ENCODE measurements at places on chromosomes 3 and 15.

- peak; percentile 6 for DNase-seq
Observed at GRCh38 chr15:59300618-59301139, 72.0 kb downstream of the MYO1E start.

- DNase-seq: no peak
Observed at GRCh38 chr15:71649894-71650293, 160.5 kb upstream of the NR2E3 start.

DNA sequence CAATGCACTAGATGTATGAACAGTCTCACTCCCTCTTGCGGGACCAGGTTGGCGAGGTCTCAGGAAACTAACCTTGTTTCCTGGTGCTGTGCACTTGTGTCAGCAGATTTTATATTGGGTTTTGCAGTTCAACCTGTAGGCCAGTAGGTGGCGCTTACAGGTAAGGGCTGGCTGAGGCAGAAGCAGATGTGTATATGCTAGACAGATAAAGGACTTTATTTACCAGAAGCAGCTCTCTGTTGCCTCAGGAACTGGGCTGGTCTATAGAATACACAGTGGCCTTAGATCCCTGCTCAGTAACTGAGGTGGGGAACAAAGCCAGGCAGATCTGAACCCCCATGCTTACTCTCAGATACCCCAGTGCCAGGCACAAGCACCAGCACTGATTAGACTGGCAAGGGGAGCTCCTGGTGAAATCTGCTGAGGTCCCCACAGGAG, 296.8 kb downstream of the DOCK3 start:
- DNase-seq: no peak

DNA sequence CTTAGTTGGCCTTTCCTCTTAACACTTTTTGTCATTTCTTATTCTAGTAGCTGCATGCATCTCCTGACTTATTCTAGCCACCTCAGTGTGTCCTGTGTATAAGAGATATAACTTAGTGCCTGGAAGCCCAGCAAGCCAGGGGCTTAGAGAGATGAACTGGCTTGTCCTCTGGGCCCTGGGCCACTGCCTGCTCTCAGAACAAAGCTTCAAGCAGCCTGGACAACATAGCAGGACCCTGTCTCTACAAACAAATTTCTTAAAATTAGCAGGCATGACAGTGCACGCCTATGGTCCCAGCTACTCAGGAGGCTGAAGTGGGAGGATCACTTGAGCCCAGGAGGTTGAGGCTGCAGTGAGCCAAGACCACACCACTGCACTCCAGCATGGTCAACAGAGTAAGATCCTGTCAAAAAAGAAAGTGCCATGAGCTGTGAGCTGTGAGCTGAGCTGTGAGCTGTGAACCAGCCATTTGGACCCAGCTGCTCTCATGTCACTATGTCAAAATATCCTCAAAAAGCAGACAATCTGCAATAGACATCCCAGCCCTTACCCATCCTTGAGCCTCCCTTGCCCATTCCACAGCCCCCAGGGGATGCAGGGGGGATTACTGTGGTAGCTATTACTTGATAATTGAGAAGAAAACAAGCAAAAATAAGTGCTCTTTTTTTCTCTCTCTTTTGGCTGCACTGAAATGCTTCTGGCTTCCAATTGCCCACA, 174.5 kb downstream of the OPA1 start:
- DNase-seq: no peak

GRCh38 chr15:66931768-66932633, 133.4 kb upstream of the SMAD3 start:
- DNase-seq: no peak

- no peak for DNase-seq
Observed at GRCh38 chr15:65663521-65663920, 41.8 kb downstream of the SLC24A1 start.

DNA sequence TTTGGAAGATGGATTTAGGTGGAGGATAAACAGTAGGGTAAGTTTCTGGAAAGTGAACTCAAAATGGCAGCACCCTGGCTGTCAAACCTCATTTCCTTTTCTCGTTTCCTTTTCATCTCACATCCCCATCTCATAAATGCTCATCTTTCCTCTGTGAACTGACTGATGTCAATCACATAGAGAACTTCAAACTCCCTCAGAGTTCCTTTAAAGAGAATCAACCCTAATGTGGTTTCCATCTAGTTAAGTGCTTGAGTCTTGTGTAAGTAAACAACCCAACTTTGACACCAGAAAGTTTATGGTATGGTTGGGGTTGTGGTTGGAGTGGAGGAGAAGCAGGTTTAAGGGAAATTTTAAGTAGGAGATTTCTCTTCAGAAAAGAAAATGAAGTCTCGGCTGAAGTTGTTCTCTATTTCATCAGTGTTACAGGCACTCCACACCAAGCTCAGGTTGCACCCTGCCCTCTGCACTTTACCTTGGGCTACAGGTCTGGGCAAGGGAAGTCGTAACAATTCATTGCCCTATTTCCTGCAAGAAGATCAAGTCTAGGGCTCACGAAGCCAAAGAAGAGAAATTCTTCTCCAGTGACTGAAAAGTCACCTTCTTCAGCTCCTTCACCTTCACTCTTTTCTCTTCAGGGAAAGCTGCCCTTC, 34.4 kb upstream of the TNIK start:
- DNase-seq: peak; percentile 33

- DNase-seq: no peak
Observed at GRCh38 chr3:10653866-10654611, 148.7 kb upstream of the ATP2B2 start.

- no peak for DNase-seq
Observed at GRCh38 chr15:78046796-78047341, 30.6 kb downstream of the TBC1D2B start.

- no peak for DNase-seq
Observed at GRCh38 chr3:43854283-43854682, 163.5 kb downstream of the ABHD5 start.

DNA sequence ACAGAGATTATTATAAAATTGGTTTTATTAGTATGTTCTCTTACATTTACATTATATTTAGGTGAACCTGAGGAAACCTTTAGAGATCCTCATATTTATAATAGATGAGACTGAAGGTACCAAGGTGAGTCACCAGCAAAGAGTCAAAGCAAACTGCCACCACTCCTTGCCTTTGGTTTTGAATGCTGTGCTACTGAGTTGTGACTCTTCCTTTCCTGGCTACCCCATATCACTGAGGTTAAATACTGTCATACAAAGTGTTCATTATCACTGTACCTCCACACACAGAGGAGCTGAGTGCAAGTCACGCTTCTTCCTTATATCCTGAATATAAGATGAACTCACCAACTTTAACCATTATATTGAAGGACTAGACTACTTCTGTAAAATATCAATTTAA, 168.2 kb downstream of the CBLB start:
- DNase-seq: no peak

DNA sequence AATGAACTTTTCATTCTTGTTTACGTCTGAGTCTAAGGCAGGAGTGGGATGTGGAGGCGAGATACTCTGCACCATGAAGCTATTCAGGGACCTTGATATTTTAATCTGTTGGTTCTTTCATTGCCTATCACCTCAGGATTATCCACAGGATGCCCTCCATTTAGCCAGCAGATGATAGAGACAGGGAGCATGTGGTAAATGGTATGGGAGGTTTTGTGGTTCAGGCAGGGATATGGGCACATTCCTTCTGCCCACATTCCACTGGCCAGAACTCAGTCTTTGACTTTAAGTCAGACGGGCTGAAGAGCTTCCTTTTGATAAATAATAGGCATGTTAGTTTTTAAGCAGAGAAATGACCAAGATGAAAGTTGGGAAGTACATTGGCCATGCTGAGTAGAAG, 548.0 kb upstream of the CCDC54 start:
- DNase-seq: no peak

DNA sequence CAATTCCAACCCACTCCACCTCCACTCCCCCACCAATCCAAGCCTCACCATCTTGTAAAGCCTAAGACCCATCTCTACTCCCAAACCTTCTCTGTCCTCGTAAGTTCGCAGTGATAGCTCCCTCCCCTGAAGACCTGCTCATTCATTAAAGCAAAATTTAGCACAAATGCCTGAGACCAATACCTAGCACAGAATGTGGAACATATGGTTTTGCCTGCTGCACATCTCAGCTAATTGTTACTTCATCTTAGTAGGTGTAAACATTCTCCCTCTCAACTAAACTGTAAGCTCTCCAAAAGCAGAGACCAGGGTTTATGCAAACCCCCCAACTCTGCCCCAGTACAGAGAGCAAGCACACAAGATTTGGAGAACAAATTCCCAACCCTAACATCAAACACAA, 20.5 kb downstream of the DCLK3 start:
- DNase-seq: no peak

- DNase-seq: no peak
Observed at GRCh38 chr3:161925749-161926360, 429.2 kb downstream of the OTOL1 start.

GRCh38 chr3:165195241-165195639, 944 bp downstream of the SLITRK3 start:
- DNase-seq: no peak

DNA sequence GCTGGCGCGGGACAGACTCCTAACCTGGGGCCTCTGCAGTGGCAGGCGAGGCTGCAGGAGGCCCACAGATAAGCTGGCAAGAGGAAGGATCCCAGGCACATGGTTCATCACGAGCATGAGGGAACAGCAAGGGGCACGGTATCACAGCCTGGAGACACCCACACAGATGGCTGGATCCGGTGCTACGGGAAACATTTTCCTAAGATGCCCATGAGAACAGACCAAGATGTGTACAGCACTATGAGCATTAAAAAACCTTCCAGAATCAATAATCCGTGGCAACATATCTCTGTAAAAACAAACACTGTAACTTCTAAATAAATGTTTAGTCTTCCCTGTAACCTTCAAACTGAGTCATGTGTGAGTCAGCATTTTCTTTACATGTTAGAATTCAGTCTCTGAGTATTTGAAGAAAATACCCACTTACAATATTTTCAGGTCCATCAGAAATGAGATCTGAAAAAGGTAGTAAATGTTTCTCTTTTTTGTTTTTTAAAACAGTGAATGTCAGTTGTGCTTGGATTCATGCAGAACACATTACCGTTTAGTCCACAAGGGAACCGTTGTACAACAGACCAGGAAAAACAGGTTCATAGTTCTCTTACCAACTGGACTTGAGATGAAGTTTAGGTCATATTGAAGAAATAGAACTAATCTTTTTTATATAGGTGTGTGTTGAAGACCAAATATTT, 75.9 kb downstream of the BOC start:
- DNase-seq: no peak

GRCh38 chr15:35186346-35186745, 101.3 kb upstream of the NANOGP8 start:
- no peak for DNase-seq

DNA sequence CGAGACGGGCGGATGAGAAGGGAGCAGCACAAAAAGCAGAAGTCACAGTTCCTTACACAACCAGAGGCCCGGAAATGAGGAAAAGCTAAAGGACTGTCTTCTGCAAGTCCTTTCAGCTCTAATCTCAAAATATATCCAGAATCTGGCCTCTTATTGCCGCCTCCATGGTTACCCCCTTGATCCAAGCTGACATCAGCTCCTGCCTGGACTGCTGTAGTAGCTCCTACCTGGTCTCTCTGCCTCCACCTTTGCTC, 324.0 kb upstream of the ROPN1 start:
- DNase-seq: no peak

DNA sequence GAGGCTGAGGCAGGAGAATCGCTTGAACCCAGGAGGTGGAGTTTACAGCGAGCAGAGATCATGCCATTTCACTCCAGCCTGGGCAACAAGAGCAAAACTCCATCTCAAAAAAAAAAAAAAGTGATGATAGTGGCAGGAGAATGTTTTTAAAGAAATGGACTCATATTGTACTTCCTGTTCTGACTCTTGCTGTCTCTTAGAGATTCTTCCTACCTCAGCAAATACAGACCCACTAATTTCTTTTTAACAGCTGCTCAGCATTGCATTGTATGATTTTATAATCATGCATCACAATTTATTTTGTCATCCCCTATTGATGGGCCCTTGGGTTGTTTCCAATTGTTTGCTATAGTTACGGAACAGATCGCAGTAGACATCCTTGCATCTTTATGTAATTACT, 8.8 kb upstream of the ANKDD1A start:
- no peak for DNase-seq

GRCh38 chr3:161796312-161796711, 299.7 kb downstream of the OTOL1 start:
- no peak for DNase-seq

GRCh38 chr15:67783303-67783702, 42.0 kb upstream of the SKOR1 start:
- DNase-seq: peak; percentile 24

- no peak for DNase-seq
Observed at GRCh38 chr3:112579697-112580096, 17.9 kb downstream of the SLC35A5 start.

GRCh38 chr15:47640901-47641300, 76.4 kb upstream of the SEMA6D start:
- no peak for DNase-seq

DNA sequence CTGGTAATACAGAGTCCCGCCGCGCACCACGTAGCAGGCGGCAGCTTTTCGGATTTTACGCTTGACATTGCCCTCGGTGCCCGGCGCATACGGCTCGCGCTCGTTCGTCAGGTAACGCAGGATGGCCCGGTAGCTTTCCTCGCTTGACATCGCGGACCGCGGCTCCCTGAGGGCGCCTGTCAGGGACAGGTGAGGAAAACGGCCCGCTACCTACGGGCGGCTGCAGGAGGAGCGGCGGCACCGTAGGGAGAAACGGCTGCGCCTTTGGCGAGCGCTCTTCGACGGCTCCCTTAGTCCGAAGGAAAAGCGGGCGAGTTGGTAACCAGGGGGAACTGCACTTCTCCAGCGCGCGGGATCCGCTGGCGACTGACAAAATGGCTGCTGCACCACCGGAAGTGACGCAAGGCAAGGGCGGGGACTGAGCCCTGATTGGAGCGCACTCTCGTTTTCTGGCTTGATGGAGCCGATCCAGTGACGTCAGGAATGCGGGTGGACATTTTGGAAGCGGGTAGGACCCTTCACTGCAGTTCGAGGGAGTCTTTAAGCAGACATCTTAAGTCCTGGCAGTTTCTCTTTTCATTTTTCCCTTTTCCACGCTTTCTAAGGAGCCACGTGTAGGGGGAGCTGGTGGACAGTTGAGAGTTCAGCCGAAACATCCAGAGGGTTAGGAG, at the start of gene ZBTB11:
ZBTB11 (minus strand) TSS at position 368 of the 671 bp plus-strand sequence; CDS start at position 150, 218 bp downstream.
- DNase-seq: peak; percentile 98

GRCh38 chr3:172152874-172153273, 113.5 kb downstream of the FNDC3B start:
- no peak for DNase-seq

- no peak for DNase-seq
Observed at GRCh38 chr3:160722331-160722730, 33.7 kb upstream of the PPM1L start.

- no peak for DNase-seq
Observed at GRCh38 chr3:15978801-15979200, 181.0 kb upstream of the ANKRD28 start.

DNA sequence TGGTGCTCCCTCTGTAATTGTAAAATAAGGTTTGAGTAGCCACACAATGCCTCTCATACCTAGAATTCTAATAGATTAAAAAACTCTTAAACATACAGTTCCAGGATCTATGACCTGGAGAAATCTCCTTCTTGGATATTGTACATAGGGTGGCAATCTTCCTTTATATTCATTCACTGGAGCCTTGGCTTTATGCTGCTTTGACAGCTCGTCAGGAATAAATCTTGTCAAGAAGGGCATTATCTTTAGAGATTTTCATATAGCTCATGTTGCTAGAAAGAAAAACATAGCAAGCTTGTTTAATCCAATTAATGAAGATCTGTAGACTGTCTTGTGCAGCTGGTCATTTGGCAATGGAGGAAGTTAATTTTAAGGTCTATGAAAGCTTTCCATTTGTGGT, 131.1 kb downstream of the PYDC2 start:
- DNase-seq: no peak

All from T-helper 2 cell (primary cell).